ENCODE measurements at places on chromosomes 16 and 17.

DNA sequence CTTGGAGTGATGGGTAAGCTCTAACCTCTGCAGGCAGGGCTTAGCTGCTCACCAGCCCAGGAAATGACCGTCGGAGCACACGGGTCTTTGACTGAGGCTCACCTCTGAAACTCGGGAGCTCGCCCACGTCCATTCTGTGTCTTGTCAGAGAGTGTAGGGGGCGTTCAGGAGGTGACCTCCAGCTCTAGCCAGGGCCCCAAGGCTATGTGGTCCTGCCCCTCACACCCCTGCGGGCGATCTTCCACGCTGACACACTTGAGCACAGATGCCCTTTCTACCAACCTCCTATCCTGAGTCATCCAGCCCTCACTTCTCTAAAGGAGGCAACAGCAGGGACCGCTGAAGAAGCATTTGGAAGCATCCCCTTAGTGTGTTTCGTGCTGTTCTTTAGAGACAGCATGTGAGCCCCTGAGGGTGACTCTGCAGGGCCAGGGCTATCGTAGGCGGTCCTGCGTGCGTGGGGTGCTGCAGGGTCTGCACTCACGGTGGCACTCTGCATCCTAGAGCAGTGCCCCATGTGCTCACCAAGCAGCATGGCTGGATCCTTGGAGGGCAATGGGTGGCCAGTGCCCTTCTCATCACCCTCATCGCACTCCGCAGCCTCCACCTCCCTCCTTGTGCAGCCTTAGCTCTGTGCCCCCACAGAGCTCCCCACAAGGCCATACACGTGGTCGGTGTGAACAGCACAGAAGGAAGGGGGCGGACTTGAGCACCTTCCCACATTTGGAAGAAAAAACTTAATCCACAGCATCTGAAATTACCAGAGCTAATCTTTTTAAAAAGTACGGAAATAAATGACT, 33.8 kb downstream of the SLC47A1 start:
- no peak for DNase-seq

- no peak for DNase-seq
These were observed 658 bp upstream of the DUSP3 start for GRCh38 chr17:43779145-43780125.

- no peak for DNase-seq
These were observed 2.9 kb downstream of the KRTAP9-7 start for GRCh38 chr17:41278176-41278955.

DNA sequence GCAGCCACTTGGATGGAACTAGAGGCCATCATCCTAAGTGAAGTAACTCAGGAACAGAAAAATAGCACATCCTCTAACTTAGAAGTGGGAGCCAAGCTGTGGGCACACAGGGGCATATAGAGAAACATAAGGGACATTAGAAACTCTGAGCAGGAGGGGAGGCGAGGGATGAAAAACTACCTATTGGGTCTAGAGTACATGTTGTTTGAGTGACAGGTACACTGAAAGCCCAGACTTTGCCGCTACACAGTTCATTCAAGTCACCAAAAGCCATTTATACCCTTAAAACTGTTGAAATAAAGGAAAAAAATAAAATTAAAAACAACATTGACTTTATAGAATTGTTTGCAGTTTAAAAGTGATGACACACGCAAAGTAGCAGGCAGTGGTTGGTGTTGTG, 236.6 kb downstream of the SNX29 start:
- no peak for DNase-seq

- DNase-seq, result peak; percentile 79
These were observed 31.4 kb upstream of the CDC42EP4 start for GRCh38 chr17:73343168-73343634.

DNA sequence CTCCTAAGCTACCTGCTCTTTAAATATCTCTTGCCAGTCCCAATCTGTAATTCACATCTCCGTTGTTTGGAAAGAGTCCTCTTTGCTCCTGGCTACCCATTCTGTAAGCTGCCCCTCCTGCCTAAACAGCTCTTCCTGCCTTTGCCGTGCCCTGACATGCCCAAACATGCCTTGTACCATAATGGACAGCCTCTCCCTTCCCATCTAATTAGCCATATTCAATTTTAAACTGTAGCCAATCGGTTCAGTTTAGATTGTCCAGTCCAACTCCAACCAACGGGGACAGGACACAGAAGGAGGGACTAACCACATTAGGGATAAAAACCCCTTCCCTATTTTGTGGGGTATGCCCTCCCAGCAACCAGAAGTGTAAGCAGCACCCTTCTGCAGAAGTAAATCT, 30.6 kb upstream of the CLEC3A start:
- no peak for DNase-seq

GRCh38 chr17:58156839-58157803, 8.9 kb downstream of the OR4D1 start:
- no peak for DNase-seq

GRCh38 chr17:51346218-51346982, 86.1 kb downstream of the UTP18 start:
- no peak for DNase-seq

GRCh38 chr16:88681709-88682451, 4.4 kb downstream of the SNAI3 start:
- DNase-seq, result no peak

DNA sequence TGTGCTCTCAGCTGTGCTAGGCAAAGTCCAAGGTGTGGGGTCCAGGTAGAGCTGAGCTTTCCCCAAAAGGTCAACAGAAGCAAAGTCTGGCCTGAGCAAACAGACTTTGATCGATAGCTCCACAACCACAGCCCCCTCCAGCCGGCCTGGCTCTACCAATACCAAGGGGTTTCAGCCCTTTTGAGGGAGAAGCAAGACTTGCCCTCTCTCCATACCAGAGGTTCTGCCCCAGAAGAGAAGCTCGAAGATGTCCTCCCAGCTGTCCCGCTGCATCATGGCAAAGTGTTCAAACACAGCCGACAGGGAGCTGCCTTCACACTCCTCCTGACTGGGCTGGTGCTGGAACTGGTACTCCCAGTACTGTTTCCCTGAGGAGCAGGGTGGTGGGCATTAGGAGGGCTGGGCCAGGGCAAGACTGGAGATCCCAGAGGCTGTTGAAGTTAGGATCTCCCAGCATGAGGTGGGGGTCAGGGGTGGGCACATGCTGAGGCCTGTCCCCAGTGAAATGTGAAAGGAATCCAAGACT, 1.7 kb downstream of the VTN start:
- DNase-seq, result no peak

GRCh38 chr16:86953631-86954391, 363.4 kb downstream of the C16orf95 start:
- DNase-seq, result no peak

- DNase-seq, result no peak
These were observed 17.1 kb downstream of the GNA13 start for GRCh38 chr17:65039336-65039988.

- no peak for DNase-seq
These were observed 29.1 kb downstream of the DUSP14 start for GRCh38 chr17:37518826-37519225.

- DNase-seq, result no peak
These were observed 127.0 kb downstream of the XYLT1 start for GRCh38 chr16:17343728-17344127.

DNA sequence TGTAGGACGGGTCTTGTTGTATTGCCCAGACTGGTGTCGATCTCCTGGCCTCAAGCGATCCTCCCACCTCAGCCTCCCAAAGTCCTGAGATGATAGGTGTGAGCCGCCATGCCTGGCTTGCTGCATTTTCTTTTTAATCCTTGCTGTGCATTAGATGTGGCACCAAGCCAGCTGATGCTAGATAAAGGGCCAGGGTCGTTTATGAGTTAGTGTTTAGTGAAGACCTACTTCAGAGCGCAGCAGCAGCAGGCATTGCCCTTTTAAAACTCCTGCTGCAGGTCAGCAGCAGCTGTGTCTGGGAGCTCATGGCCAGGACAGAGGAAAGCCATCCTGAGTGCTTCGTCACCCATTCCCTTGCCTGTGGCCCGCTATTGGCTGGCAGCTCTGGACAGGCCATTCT, 237.3 kb downstream of the CCDC182 start:
- no peak for DNase-seq

DNA sequence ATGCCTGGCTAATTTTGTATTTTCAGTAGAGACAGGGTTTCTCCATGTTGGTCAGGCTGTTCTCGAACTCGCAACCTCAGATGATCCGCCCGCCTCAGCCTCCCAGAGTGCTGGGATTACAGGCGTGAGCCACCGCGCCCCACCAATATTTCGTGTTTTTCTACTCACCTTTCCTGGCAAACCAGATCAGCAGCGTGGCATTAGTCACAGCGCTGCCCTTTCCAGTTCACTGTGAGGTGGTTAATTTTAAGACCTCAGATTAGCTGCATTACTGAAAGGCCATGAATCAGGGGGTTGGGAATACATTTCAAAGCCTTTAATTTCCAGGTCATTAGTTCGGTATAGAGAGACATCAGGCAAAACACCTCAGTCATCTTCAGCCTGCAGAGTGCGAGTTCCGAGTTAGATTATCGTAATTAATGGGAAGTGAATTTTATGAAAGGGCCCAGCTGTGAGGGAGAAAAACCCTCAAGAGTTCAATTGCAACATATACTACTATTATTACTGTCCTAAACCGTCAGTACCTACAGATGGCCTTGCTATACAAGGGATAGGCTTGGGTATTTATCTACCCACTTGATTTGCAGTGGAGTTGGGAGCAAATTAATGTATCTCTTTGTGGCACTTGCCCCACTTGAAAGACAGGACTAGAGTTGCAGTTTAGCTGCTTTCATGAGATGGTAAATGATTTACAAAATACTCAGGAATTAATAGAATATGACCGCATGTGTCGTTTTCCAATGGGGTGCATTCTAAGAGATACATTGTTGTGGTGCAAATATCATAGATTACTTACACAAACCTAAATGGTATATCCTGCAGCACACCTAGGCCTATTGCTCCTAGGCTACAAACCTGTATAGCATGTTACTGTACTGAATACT, 2.1 kb upstream of the USP32 start:
- no peak for DNase-seq

GRCh38 chr17:80353718-80354275, 61.2 kb upstream of the ENDOV start:
- DNase-seq, result no peak

DNA sequence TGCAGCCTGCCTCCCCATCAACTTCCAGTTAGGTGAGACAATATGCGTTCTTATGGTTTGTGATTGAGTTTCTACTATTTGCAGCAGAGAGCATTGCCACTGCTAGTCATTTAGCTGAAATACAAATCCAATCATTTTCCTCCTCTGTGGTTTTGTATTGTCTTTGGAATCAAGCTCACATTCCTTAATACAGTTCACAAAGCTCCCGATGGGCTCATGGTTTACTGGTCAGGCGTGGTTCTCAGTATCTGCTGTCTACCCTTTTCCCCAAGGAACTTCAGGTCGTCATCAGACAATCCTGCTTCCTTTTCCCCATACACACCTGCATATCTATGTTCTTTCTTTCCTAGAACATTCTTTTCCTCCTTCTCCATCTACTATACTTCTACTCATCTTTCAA, 69.6 kb upstream of the GAS7 start:
- DNase-seq, result no peak

DNA sequence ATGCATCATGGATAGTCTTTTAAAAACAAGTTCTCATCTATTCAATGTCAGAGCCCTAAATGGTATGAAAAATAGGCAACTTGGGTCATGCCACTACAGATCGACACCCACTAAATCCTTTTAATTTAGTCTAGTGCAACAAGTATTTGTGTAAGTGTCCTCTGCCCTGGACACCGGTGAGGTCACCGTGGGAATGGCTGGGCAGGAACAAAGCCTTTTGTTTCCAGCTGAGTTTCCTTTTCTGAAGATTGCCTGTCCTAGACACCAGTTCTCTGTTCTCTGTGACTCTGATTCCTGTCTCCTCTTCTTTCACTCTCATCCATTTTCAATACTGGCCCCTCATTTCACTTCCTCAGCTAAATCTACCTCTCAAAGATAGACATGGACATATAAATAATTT, 446.5 kb downstream of the MAF start:
- DNase-seq, result no peak

- DNase-seq, result peak; percentile 26
These were observed 43.9 kb upstream of the TNRC6C start for GRCh38 chr17:77914385-77915254.

DNA sequence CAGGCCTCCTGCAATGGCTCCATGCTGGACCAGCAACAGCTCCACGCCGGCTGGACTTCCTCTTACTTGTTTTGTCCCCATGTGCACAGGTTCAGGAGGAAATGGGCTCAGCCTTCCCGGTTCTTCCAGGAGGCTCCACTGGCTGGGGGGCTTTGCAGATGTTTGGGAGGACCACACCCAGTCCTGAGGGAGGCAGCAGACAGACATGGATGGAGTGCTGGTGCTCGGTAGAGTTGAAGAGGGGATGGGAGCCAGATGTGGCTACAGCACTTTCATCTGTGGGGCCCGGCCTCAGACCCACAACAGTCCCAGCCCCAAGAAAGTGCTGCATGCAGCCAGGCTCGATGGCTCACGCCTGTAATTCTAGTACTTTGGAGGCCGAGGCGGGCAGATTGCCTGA, 21.8 kb downstream of the NARF start:
- no peak for DNase-seq

DNA sequence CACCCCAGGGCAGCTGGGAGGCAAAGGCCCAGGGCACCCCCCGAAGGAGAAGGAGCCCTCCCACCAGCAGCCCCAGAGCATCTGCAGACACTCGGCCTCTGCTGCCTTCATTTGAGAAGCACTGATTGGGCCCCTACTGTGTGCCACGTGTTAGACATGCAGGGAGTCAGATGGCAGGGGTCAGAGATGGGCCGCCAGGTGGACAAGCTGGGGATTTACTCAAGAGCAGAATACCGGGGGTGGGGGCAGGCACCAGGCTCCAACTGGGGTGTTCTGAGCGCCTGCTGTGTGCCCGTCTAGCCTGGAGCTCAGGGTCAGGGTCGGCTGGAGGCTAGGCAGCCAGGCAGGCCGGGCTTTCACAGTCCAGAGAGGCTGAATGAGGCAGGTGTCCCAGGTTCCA, 18.7 kb downstream of the TPSG1 start:
- DNase-seq, result no peak

GRCh38 chr16:3295209-3295608, 10.0 kb downstream of the TIGD7 start:
- DNase-seq, result no peak

GRCh38 chr17:63963123-63963522, 9.6 kb downstream of the SCN4A start:
- no peak for DNase-seq

- DNase-seq, result no peak
These were observed 15.0 kb downstream of the GINS2 start for GRCh38 chr16:85673529-85674417.

GRCh38 chr16:11744075-11744470, 1.4 kb upstream of the TXNDC11 start:
- no peak for DNase-seq

GRCh38 chr17:61005358-61005757, 327.7 kb downstream of the BCAS3 start:
- peak; percentile 56 for DNase-seq

GRCh38 chr16:67116388-67117311, 6.9 kb downstream of the PHAF1 start:
- DNase-seq, result no peak

DNA sequence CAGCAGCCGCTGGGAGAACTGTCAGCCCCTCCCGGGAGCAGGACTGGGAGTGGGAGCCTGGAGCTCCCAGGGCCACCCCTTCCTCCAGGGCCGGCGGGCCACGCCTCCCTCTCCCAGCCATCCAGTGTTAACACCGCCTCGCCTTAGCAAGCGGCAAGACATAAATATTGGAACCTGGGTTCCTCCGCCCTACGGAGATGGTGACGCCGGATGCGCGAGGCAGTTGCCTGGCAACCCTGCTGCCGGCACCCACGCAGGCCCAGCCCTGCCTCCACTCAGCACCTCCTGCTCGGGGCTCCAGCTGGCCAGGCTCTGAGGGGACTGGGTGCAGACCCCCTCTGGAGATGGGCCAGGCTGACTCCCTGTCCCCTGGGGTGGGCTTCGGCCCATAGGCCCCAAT, 27.4 kb upstream of the CACNA1H start:
- DNase-seq, result no peak
